Right ventricle myocardium inferior (tissue), 1 donor: ENCODE measurements at places on chromosomes 13 and 19. TPM values are rescaled to one million over a fixed set of nuclear protein-coding genes. Genes with fewer than 3 reads are reported as not detected.

- no peak for DNase-seq
Measured at GRCh38 chr13:46403851-46404732, 17.0 kb upstream of the RUBCNL start.

GRCh38 chr19:5147074-5147977 is 178.4 kb downstream of the KDM4B start:
- DNase-seq: peak; percentile 35

The ZNF66 gene
- 1.4 TPM for total RNA-seq

The CRX gene
- not detected for total RNA-seq

DNA sequence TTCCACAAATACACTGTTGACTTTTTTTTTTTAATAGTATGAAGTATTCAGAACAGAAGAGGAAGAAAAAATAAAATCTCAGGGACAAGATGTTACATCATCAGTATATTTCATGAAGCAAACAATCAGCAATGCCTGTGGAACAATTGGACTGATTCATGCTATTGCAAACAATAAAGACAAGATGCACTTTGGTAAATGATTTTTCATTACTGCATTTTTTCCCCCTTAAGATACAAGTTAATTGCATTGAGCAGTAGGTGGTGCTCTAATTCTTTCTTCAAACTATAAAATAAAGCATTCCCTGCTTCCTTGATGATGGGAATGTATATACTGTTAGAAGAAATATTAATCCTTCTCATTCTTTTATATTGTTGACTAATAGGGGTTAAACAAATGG is 17.1 kb downstream of the UCHL3 start:
- DNase-seq: no peak

DNA sequence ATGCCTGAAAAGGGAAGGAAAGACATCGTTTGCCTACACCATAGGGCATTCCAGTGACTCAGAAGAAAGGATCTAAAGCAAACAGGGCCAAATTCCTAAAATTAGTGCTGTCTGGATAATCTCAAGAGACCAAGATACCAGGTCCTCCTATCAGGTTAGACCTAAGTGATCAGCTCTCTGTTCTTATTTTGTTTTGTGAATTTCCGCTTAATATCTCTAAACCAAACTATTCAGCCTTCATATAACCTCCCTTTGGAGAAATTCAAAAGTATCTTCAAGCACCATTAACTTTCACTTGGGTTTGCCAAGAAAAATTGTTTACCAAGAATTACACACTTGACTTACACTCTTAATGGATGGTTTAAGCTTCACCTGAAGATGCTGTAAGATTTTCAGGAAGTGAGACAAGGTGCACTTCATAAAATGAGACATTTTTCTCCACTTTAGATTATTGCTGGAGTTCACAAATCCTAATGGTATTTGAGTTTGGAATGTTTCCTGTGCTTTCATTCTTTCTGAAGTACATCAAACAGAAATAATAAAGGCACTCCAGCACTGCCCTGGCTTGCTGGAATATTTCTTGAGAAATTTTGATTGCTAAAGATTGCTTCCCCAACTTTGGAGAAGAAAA is 376.1 kb downstream of the LMO7 start:
- DNase-seq: no peak
